NCI-H1930 (cell line): ENCODE measurements at places on chromosomes 1 and 21.

GRCh38 chr21:20641241-20641640 lies 357.0 kb upstream of the NCAM2 start:
- DNase-seq = no peak

GRCh38 chr1:71766748-71767147 lies 515.6 kb downstream of the NEGR1 start:
- no peak for DNase-seq

DNA sequence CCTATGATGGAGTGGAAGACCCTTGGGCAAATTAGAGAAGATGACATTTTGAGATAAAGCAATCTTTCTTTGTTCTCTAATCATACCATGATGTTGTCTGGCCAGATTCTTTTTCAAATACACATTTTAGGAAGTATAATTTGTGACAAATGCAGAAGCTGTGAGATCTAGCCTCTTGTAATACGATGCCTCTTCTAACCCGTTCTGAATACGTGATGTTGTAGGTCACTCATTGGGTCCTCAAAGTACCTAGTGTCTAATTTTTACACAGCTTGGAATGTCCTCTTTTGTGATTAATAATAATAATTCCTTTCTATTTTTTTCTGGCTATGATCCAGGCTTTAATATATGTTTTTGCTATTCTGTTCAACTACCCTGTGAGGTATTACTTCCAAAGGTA lies 502.7 kb downstream of the NUF2 start:
- no peak for DNase-seq

- DNase-seq = no peak
These were observed 19.4 kb downstream of the RPS6KC1 start for GRCh38 chr1:213070406-213070805.

- DNase-seq = no peak
These were observed 405.8 kb downstream of the DUSP10 start for GRCh38 chr1:221336126-221336525.

DNA sequence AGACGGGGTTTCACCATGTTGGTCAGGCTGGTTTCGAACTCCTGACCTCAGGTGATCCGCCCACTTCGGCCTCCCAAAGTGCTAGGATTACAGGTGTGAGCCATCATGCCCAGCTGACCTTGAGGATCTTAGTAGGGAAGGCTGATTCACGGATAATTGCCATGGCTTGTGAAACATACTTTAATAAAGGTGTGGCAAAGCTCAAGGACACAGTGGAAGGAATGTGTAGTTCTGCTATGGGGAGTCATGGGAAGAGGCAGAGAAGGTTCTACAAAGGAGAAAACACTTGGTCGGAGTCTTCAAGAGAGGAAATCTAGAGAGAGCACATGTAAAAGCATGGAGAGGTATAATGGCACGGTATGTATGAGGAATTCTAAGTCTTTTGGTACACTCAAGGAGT lies 12.7 kb upstream of the PTCH2 start:
- DNase-seq = no peak
